ENCODE measurements at places on chromosomes 16 and 17.

DNA sequence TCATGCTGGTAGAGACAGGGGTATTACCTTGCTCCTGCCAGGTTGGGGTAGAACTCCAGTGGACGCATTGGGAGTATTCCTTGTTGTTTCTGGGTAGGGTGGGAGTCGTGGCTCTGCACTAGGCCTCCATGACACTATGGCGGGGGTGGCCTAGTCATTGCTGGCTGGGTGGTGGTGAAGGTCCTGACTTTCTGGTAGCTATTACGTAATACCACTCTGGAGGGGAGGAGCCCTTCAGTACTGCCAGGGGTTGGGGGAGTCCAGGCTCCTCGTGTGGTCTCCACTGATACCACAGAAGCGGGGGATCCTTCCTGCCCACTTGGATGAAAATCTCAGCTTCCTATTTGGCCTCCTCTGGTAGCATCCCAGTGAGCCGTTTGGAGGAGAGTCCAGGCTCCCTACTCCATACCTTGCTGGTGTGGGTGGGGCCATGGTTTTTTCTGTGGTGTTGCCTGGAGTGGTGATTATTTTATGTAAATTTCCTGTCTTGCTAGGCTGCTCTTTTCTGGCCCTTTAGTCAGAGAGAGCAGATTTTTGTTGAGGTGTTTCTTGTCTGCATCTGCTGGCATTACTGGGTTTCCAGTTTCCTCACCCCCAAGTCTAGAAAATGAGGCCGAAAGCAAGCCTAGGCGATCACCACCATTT lies 65.8 kb upstream of the GNG13 start:
- DNase-seq = no peak

GRCh38 chr17:17926840-17927449 lies 45.3 kb downstream of the TOM1L2 start:
- no peak for DNase-seq

- peak; percentile 16 for DNase-seq
Observed at GRCh38 chr17:38428643-38429371, 543 bp downstream of the ARHGAP23 start.

- peak; percentile 91 for DNase-seq
Observed at GRCh38 chr16:89721546-89722391, 432 bp downstream of the ZNF276 start.

- no peak for DNase-seq
Observed at GRCh38 chr17:59332749-59333377, 1.4 kb downstream of the YPEL2 start.

GRCh38 chr17:17840751-17841591 lies 4.2 kb upstream of the SREBF1 start:
- no peak for DNase-seq

GRCh38 chr17:8935191-8935590 lies 30.3 kb downstream of the PIK3R5 start:
- peak; percentile 81 for DNase-seq

GRCh38 chr17:50308666-50309065 lies 34.4 kb downstream of the TMEM92 start:
- DNase-seq = no peak

- DNase-seq = no peak
Observed at GRCh38 chr16:85234310-85235204, 122.3 kb upstream of the CIBAR2 start.

DNA sequence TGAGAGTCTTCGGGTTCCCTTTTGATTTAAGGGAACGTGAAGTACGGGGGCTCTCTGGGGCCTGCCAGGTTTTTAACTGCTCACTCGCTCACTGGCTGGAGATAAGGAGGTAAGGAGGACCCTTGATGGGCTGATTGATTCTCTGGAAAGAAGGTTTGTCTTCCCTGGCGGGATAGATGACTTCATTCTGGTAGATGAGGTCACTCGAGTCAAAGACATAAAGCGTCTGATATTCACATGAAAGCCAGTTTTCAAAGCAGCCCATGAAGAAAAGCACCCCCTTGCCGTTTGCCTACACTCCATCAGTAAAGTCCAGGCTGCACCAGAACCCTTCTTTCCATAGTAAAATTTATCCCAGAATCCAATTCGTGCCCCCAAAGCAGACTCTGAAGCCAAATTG lies 233.7 kb upstream of the IRX5 start:
- DNase-seq = no peak

DNA sequence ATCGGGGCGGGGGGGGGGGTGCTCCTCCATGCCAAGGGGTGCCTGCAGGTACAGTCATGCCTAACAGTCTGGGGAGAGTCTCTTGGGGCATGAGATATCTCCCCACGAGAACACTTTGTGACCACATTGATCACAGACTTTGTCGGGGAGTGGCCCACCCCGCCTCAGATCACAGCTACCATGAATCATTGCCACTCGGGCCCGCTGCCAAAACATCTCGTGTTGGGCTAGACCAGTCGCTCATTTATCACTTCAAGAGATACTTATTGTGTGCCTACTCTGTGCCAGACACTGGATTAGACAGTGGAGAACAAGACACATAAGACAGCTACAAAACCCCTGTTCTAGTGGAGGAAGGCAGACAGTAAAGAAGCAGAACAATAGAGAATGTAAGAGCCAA lies 72.6 kb downstream of the CLEC16A start:
- DNase-seq = no peak

GRCh38 chr17:13746404-13746803 lies 144.7 kb upstream of the HS3ST3A1 start:
- no peak for DNase-seq

DNA sequence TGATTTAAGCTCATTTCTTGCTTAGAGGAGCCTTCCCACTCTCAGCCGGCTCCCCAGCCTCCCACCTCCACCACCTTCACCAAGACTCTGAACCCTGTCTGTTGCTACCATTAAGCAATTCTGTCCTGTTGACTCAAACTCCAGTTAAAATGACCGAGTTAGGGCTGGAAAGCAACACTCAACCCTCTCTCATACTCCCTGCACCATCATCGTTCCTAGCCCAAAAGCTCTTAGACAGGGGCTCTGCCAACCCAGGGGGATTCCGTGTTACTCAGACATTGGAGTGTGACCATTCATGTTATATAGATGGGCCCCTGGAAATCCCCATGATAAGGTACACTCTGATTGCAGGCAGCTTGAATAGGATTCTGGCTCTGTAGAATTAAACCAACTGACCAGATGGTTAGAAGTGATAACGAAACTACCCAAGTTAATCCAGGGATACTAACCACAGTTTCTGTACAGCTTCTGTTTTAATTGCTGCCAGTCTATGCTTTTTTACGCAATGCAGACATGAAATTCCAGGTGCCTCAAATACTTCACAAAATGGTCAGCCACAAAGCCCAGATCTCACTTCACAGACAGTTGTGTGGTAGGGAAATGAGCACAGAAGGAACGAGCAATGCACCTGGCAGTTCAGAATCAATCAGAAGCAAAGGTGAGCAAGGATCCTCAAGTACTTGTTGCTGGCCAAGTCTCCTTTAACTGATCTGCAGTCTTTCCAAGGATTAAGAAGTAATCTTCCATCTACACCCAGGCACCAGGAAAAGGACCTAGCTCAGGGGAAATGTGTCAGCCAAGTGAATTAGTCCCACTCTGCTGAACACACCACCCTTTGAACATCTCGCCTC lies 2.1 kb downstream of the SSTR2 start:
- no peak for DNase-seq

DNA sequence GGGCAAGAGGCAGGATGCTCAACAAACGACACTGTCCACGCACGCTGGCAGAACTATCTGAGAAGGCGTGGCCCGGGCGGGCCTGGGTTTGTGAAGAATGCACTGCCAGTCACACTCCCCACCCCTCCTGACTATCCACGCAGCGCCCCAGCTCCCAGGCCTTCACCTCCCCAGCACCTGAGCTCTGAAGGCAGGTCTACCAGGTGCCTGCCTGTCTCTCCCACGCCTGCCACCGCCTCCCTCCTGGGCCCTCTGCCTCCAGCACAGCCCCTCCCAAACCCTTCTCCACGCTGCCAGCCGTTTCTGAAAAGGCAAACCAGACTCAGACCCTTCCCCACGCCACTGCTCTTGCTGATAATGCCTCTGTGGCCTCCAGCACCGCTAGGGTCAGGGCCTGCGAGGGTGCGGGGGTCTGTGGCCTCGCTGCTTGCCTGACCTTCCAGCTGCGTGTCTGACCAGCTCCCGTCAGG lies 11.6 kb downstream of the MYBBP1A start:
- no peak for DNase-seq

DNA sequence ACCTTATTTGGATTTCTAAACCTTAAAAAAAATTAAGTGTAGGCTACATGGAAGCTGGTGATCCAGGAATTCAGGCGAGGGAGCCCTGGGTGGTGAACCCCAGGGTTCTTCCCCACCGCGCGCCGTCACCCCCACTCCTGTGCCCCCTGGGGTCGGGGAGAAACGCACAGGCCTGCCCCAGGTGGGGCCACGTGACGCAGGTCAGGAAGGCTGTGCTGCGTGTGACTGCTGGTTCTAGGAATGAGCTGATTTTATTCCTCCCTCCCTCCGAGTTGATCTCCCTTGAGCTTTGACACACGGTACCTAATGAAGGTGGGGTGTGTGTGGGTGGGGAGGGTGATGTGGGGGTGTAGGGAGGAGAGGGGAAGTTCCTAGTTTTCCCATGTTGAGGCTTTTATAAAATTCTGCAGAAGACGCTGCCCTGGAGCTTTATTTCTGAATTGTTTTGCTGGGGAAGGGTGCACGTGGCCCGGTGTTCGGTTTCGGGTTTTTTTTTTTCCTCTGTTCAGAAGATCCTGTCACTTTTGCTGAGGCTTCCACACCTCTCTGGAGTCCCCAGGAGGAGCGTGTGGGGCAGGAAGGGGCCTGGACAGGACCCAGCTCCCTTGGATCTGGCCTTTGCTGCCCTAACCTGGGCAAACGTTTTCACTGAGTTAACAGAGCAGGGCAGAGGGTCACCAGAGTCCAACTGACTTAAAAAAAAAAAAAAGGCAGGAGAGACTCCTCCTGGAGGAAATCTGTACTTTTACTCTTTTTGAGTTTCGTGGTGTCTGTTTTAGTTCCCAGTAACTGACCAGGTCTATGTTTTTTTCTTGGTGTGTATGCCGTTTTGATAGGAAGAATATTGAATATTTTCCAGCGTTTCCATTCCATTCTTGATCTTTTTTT lies 55.8 kb upstream of the GSE1 start:
- DNase-seq = peak; percentile 31

DNA sequence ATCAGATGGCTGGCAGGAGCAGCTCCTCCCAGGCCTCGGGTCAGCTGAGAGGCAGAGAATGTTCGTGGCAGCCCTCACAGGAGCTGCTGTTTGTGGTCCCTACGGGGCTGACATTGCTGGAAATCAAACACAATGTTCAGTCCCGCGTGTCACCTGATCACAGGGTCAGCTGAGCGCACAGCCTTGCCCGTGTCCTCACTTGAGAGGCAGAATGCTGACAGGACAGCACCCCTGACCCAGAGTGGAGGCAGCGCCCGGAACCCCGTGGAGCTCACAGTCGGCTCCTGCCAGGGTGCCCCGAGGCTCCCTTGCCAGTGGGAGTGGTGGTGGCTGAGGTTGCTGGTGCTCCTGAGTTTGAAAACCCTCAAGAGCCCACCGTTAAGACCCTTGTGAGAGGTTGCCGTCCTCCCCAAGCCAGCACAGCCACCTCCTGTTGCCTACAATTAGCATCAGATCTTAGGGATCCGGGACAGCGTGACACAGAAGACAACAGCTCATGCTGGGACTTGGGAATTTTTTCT lies 3.6 kb upstream of the CHMP6 start:
- no peak for DNase-seq

DNA sequence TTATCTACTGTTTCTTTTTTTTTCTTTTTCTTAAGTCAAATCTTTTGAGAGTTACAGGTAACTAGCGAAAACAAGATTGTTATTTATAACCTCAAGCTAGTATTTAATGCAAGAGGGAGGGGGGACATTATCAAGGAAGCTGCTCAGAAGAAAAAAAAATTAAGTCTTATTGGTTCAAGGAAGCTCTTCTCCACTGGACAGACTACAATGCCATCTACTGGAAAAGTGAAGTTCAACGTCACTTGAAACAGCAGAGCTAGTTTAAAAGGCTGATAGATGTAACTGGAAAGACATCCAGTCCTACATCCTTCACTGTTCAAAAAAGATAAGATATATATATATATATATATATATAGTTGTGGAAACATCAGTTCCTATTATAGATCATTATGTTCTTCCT lies 418.0 kb upstream of the PSMD7 start:
- DNase-seq = peak; percentile 14

DNA sequence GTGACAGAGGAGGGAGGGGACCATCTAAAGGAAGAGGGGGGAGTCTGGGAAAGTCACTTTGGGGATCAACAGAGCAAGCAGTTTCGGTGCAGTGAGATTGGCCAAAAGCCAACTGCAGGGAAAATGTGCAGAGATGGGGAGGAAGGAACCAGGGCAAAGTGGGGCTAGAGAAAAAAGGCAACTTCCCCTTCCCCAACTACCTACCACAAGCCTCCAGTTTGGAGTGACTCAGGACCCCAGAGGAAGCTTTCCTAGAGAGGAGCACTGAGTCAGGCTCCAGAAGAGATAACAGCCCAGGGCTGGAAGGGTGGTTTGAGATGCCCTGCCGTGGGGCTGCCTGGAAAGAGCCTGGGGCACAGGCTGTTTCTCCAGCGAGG lies 6.9 kb upstream of the CD300LD start:
- no peak for DNase-seq

GRCh38 chr16:60404401-60404800 lies 1631.8 kb downstream of the CDH8 start:
- no peak for DNase-seq

Data from activated CD4-positive, alpha-beta T cell treated with anti-CD3 and anti-CD28 coated beads, Interleukin-2, amount 50 U/mL, for 16 hours (primary cell).